ENCODE measurements at places on chromosomes 16 and 17.
A peak's percentile ranks its signal among the peaks of the same experiment; 100 is the strongest.

DNA sequence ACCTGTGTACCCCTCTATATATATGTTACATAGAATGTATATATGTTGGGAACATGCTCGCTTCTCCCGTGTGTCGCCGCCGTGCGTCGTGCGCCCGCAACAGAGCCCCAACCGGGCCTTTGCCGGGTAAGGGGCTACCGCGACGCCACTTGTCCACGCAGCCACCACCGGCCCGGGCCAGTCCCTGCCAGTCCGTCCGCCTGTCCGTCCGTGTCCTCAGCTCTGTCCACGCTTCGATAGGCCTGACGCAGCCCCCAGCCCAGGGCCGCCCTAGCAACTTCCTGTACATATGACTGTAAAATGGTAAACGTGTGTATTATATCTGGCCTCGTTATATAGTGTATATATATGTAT lies 25.9 kb downstream of the SREBF1 start:
- no peak for DNase-seq

GRCh38 chr17:28086519-28086918 lies 44.0 kb downstream of the NLK start:
- no peak for DNase-seq

- DNase-seq: no peak
Measured at GRCh38 chr17:410543-411401, 58.2 kb upstream of the RPH3AL start.

- no peak for DNase-seq
Measured at GRCh38 chr17:18263885-18264682, 3.6 kb downstream of the MIEF2 start.

GRCh38 chr17:49502254-49502653 lies 7.2 kb downstream of the NGFR start:
- DNase-seq: no peak

- no peak for DNase-seq
Measured at GRCh38 chr16:87367529-87367928, 16.0 kb downstream of the FBXO31 start.

DNA sequence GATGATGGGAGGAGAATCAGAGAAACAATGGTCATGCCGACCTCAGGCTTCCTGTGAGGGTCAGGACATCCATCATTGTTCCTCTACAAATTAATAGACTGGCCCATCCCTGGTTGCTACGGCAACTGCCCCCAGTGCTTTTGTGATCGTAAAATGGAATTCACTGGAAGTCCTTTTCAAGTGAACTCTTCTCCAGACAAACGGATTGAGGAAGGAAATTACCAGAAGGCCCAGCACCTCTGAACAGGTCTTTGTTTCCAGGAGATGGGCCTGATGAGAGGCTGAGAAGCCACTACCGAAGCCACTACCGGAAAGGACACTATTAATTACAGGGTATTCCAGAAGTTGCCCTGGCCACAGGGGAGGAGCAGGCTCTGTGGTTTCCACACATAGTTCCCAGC lies 126.0 kb downstream of the MGAT5B start:
- no peak for DNase-seq

DNA sequence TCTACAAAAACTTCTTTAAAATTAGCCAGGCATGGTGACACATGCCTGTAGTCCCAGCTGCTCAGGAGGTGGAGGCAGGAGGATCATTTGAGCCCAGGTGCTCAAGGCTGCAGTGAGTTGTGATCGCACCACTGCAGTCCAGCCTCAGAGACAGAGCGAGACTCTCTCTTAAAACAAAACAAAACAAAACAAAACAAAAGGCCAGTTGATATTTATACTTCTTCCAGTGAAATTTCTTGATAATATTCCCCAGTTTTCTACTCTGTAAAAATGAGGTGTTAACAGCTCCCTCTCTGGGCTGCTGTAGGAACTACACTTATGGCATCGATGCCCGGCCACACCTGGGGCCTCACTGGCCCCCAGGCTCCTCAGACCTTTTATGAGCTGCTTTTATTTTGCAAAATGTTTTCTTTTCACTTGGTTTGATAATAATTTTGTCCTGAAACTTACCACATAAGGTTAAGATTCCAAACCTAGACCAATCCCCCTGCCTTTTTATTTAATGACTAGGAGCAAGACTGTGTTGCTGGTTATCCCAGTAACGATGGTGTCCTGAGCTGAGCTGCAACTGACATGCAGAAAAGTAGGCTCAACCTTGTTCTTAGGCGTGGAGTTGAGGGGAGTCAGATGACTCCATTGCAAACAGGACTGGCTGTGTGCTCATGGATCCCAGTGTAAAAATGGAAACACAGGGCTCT lies 17.6 kb downstream of the MAPK8IP3 start:
- no peak for DNase-seq

DNA sequence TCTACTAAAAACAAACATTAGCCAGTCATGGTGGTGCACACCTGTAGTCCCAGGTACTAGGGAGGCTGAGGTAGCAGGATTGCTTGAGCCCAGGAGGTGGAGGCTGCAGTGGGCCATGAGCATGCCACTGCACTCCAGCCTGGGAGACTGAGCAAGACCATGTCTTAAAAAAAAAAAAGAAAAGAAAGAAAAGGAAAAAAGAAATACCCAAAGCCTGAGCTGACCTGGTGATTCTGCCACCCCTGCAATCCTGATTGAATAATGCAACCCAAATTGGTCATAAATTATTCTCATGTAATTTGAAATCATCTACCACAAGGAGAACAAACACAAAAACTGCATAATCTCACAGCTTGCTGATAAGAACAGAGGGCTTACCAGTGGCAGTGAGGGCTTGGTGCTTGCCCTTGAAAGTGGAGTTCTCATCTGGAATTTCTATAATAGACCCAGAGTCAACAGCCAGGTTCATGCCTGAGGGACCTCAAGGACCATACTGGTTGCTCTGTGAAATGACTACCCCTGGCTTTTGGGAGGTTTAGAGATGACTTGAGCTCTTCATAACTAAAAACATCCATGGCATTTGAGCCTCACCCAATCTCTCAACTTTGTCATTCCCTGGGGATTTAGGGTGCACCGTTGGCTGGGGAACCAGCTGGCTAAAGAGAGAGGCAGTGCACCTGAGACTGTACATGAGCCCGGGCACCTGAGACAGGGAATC lies 35.4 kb upstream of the TMC5 start:
- peak; percentile 25 for DNase-seq

GRCh38 chr16:74448990-74449389 lies 27.7 kb upstream of the CLEC18B start:
- no peak for DNase-seq

- DNase-seq: no peak
Measured at GRCh38 chr16:69663846-69664245, 62.5 kb downstream of the NQO1 start.

DNA sequence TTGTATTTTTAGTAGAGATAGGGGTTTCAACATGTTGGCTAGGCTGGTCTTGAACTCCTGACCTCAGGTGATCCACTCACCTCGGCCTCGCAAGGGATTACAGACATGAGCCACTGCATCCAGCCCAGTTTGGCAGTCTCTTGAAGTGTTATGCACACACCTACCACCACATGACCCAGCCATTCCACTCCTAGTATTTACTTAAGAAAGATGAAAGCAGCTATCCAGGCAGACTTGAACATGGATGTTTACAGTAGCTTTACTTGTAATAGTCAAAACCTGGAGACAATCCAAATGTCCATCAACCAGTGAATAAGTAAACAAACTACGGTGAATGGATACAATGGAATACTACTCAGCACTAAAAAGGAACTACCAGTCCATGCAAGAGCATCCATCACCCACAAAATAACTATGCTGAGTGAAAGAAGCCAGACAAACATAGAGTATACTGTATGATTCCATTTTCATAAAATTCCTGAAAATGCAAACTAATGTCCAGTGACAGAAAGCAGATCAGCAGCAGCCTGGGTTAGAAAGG lies 37.8 kb upstream of the RASD1 start:
- DNase-seq: no peak

DNA sequence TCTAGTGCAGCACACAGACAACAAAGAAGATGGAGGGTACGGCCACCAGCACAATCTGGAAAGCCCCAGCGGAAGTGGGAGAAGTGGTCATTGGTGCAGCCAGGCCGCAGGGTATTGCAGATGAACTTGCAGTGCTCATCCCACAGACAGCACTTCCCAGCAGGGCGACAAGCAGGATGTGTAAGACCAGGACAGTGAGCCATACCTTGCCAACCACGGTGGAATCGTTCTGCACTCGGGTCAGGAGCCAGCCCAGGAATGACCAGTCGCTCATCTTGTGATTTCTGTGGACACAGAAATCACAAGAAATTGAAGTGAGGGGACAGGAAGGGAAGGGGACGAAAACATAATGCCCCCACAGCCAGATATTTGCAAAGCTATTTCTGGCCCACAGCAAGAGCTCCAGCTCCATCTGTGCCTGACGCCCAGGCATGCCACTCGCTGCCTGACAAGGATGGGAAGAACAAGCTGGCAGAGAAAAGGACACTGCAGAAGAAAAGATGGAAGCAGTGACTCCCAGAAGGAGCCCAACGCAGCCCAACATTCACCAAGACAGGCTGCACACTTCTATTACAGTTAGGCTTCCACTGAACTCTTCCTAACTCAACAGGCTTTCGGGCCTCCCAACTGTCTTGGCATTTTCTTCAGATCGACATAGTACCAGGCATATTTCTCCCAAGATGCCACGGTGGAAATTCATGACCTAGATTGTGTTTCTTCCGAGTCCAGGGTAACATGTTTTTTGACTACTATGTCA lies 17.5 kb upstream of the MYO18A start:
- DNase-seq: no peak

GRCh38 chr17:10052106-10052813 lies 146.1 kb downstream of the GAS7 start:
- no peak for DNase-seq

DNA sequence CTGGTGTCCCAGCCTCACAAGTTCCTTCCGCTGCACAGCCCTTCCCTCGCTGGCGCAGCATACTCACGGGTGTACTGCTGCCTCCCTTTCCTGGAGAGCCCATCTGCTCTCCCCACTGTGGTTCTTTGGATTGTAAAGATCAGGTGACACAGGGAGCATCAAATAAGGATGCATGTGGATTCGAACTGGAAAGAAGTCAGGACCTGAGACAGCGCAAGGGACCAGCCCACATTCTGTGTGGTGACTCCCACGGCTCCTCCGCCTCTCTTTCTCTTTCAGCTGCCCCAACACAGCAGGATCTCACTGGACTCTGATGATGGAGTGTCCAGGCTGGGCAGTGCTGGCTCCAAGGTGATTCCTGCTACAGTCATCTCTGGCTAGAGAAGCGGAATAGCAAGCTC lies 8.1 kb downstream of the LDAF1 start:
- no peak for DNase-seq

Data from NCI-H1092 (cell line).